Stimulated activated naive CD8-positive, alpha-beta T cell treated with anti-CD3 and anti-CD28 coated beads, Interleukin-15, Interleukin-2, amounts not matched to agents 100 U/mL and 50 U/mL, for 24 hours (primary cell): ENCODE measurements at places on chromosomes 12 and 14.

DNA sequence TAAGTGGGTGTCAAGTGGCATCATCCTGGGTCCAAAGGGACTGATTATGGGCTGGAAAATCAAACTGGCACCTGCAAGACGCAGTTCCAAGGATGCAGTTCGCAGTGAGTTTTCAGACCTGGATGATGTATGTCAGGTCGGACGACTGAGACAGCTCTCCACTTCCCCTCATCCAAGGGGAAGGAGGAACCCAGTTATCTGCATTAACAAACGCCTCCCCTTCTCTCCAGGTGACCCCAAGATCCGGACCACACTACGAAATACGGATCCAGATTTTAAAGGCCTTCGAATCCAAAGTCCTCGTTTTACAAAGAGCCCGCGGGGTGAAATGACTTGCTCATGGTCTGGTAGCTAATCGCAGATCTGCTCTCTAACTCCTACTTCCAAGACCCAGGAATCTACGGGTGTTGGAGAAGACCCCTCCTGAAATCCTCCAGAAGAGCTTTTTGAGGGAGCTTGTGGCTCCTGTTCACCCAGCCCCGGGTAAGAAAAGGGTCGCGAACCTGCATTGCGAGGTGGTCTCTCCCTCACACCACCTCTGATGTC is 460 bp upstream of the SYNE2 start:
- no peak for DNase-seq

DNA sequence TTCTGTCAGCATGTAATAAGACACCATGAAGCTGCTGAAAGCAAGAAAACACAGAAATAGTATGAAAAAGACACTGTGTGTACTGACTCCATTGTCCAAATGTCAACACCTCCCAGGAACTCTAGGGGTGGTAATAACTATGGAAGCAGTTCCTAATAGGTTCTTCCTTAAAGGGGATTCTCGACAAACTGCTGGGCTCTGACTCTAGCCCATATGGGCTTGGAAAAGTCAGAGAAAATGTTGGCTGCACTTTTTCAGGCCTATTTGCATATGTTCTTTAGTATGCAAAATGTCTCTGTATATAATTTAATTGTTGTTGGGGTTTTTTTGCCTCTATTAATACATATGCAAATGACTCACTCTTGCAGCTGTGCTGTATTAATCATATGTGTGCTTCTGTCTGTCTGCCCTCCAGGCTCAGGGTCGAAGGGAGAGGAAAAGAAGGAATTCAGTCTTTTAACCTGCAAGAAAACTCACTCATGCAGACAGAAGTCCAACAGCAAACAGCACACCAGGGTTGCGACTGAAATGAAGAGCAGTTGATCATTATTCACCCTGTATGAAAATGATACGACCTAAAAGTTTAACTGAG is 317.6 kb downstream of the SOX5 start:
- no peak for DNase-seq

DNA sequence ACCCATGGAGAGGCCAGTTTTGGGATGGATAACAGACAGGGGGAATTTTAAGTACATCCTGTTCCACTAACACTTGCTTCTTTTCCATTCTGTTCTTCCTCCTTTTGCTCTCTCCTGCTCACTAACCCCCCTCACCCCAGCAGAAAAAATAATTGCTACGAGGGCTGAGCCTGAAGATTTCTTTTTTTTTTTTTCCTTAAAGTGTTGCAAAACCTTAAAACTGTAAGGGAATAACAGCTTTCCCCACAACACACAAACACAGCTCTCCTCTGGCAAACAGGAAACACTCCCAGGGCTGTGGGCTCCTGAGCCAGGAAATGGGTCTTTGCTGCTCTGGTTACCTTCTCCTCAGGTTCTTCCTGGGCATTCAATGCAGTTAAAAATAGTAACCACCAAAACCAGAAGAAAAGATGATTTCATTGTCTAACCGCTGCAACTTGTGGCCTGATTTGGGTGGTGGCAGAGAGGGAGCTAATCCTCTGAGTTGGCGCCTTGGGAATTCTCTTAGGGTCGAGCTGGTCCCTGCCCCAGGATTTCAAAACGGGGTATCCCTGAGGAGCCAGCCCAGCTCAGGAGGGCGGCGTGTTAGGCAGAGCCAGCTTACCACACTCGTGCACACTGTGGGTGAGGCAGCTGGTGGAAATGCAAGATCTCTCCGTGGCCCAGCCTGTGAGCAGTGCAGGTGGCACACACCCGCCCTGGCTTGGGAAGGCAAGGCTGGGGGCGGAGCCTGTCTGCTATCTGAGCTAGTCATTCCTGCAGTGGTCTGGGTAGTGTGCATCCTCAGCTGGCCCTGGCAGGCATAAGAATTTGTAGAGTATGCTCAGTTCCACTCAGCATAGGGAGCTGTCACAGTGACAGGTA is 17.1 kb upstream of the EMP1 start:
- peak; percentile 76 for DNase-seq

- no peak for DNase-seq
Measured at GRCh38 chr12:67980391-67980790, 8.9 kb upstream of the IFNG-AS1 start.

DNA sequence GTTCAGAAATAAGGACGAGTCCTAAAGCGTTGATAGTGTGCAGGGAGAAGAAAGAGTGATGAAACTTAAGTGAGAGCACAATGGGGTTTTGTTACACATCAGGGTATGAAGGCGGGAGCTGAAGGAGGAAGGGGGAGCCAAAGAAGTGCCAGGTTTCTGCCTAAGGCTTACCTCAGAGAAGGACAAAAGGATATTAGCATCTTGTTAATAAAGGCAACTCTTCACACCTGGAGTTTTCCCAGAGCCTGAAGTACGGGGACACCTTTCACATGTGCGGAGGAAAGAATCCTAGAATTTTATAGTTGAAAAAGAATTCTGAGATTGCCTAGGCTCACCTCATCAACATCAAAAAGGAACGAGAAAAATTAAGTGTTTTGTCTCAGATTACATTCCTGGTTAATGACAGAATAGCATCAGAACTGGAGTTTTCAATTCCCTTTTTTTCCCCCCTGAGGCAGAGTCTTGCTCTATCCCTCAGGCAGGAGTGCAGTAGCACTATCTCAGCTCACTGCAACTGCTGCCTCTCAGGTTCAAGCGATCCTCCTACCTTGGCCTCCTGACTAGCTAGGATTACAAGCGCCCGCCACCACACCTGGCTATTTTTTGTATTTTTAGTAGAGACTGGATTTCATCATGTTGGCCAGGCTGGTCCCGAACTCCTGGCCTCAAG is 2.2 kb upstream of the SAV1 start:
- DNase-seq = no peak

DNA sequence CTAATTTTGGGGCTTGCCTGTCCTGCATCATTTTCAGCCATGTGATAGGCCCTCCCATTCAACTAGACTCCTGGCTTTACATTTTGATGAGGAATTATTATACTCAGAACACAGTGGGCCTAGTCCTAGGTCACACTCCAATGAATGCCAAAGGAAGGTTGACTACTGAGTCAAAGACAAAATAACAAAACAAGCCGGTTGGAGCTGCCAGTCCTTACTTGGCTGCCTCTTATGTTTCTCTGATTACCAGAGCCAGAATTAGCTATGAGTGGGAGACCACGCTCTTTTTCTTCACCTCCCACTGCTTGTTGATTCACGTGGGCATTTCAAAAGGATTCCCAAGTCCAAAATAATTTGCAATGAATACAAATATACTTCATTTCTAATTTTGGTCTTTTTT is 78.1 kb upstream of the USP44 start:
- no peak for DNase-seq

- DNase-seq = no peak
Measured at GRCh38 chr12:58833853-58834252, 86.5 kb downstream of the LRIG3 start.

GRCh38 chr14:53032838-53033390 is 82.1 kb upstream of the FERMT2 start:
- no peak for DNase-seq

- no peak for DNase-seq
Measured at GRCh38 chr14:54809767-54810166, 92.9 kb downstream of the GCH1 start.

GRCh38 chr12:56922031-56922430 is 12.2 kb downstream of the SDR9C7 start:
- no peak for DNase-seq

DNA sequence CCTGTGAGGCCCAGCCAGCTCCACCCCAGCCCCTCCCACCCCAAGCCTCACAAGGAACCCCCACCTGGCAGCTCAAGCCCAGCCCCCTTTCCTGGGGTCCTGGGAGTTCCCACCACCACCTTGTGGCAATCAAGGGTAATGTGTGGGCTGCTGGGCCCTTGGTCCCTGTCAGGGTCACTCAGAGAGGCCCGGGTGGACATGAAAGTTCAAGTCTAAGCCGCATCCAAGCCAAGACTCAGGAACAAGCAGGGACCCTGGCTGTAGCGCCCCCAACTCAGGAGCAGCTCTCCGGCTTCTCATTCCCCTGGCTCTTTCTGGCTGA is 106.4 kb upstream of the C14orf180 start:
- no peak for DNase-seq

- DNase-seq = no peak
Measured at GRCh38 chr12:94488463-94488862, 28.8 kb upstream of the CEP83 start.

DNA sequence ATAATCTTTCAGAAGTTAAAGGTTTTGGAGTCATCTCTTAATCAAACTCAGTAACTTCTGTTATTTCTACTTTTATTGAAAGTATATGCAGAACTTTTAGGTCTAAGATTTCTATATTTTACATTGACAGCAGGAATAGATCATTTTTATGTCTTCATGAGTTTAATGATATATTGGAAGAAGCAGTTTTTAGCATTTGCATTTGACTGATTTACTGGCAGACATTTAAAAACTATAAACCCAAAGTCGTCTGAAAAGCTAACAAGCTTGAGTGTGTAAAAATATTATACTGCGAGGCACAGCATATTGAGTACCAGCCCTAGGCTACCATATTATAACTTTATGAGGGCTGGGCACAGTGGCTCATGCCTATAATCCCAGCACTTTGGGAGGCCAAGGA is 214.0 kb upstream of the GARIN2 start:
- DNase-seq = no peak

DNA sequence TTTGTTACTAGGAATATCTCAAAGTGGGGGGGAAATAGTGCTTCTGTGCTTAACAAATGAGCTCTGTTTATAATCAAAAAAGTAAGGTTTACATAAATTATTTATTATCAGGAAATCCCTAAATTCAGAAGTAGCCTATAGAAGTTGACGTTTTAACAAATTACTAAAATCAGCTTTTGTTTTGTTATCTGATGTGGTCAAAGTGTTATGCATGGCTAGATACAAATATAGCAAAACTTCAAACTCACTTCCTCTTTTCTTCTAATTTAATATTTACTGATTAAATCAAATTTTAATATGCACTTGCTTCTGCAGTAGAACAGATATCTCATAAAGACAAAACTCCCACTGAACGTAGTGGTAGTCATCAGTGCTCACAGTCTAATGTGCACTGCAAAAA is 47.5 kb downstream of the GARIN6 start:
- DNase-seq = no peak

DNA sequence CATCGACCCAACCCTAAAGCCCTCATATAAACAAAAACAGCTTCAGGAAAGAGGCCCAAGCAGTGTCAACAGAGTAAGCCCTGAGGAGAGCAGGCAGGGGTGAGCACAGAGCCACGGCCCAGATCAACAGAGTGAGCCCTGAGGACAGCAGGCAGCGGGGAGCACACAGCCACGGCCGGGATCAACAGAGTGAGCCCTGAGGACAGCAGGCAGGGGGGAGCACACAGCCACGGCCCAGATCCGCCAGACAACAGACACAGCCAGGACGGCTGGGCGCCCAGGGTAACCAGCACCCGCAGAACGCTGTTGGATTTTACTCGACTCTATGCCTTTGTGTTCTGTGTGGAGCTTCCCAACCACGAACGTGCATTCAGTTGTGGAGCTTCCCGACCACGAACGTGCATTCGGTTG is 15.0 kb downstream of the CCDC85C start:
- no peak for DNase-seq

- DNase-seq = no peak
Measured at GRCh38 chr14:32075672-32076277, 1.3 kb upstream of the ARHGAP5 start.

GRCh38 chr12:117816-118345 is 51.3 kb downstream of the IQSEC3 start:
- DNase-seq = no peak

GRCh38 chr12:127121494-127122084 is 1145.4 kb upstream of the TMEM132C start:
- no peak for DNase-seq

GRCh38 chr12:12319451-12320183 is 30.4 kb downstream of the MANSC1 start:
- DNase-seq = no peak

DNA sequence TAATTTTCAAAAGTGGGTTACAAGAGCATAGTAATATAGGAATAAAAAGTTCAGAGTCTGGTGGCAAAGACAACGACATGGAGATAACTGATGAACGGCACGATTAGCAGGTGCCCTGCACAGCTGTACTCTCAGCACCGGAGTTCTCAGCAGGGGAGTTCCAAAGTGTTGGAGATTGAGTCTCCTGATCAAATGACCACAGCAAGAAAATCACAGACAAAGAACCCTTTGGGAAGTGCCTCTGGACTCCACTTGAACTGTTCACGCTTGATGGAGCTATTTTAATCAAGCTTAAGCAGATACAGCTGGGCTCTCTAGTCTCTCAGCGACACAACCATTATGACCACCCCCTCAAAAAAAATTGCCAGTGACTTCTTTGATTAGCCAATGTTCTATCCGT is 153.1 kb downstream of the ALG10B start:
- DNase-seq = no peak

DNA sequence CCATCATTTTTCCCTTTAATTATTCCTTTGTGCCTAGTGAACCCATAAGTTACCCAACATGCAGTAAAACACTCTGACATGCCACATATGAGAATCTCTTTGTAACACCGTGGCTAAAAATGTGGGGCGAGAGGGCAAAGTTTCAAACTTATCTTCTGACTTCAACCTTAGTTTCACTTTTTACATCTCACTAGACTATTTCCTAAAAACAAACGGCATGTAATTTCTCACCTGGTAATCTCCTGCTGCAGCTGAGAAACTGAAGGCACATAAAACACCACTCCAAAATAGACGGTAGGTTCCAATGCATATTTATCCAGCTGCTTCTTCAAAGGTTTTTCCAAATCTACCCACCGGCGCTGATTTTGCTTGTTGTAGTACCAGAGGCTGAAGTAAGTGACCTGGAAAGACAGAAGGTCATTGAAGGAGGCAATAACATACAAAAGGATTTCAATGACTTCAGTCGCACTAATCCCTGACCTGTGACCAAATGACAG is 37.9 kb downstream of the PTPN21 start:
- DNase-seq = no peak

DNA sequence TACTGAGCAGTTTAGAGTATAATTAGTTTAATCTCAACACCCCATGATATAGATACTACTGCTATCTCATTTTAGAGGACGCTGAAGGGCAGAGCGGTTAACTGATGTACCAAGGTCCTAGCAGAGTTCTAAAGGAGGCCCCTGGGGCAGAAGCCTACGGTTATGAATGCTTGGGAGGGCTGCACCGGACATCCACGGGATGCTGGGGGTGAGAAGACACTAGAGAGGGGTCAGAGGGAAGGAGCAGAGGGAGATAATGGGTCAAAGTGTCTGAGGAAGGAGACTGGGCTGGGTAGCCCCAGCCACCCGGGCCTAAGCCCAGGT is 1.6 kb upstream of the ACTR6 start:
- DNase-seq = no peak

- DNase-seq = peak; percentile 37
Measured at GRCh38 chr12:2613326-2614073, 181.3 kb upstream of the FKBP4 start.

GRCh38 chr12:111705672-111706071 is 19.8 kb downstream of the ACAD10 start:
- DNase-seq = no peak
